Stimulated activated CD8-positive, alpha-beta memory T cell treated with anti-CD3 and anti-CD28 coated beads, Interleukin-15, amount 100 ng/mL, for 24 hours (primary cell): ENCODE measurements at places on chromosomes 3 and 15.

GRCh38 chr15:65869954-65870871 is 922 bp downstream of the RAB11A start:
- DNase-seq, result no peak

DNA sequence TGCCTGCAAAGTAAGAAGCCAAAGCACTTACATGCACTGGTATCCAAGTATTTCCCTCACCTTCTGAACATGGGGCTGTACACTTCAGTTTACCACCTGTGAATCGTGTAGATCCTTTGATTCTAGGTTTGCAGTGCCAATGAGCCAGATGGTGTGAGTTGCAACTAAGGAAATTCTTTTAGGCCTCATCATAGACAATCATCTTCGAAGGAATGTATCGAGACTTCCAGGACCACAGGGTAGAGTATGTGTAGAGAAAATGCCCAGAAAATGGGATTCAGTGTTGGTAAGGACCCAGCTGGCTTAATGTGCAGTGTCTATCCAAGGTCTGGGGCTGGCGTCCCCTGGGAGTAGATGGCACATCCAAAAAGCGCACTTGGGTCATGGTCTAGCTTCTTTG is 323.2 kb upstream of the TPM1 start:
- DNase-seq, result no peak

DNA sequence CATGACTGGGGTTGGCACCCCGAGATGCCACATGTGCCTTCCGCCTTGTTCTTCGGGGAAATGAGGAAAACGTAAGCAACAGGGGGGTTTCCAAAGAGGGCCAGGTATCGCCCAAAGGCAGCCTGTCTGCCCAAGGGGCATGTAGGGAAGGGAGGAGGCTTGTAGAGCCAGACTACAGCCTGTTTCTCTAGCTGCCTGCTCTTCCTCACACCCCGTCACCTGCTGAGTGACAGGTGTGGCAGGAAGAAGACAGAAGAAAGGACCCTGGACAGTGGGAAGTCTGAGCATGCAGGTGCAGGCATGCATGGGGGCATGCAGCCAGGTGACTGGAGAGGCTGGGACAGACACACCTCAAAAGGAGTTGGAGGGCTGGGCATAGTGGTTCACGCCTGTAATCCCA is 9.8 kb downstream of the PLA2G4E start:
- DNase-seq, result no peak

DNA sequence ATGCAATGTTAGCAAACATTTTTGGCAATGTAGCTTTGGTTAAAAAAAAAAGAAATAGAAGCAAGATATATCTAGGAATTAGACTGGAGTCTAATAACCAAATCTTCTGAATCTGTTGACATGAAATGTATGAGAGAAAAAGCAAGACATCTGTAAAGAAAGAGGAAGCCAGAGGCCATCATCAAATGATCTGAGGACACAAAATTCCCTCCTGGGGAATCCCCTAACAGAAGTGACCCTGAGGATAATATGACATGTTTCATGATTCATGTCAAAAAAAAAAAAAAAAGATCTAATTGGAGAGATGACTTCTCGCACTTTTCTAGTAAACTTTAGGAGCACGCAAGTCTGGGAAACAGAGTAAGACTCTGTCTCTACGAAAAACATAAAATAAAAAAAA is 70.9 kb downstream of the IMPG2 start:
- no peak for DNase-seq

- DNase-seq, result no peak
These were observed 514 bp downstream of the IGF2BP2 start for GRCh38 chr3:185824051-185825005.
